ENCODE measurements at places on chromosomes 12 and 14.

- DNase-seq = no peak
Observed at GRCh38 chr12:93139028-93139665, 210.1 kb upstream of the EEA1 start.

DNA sequence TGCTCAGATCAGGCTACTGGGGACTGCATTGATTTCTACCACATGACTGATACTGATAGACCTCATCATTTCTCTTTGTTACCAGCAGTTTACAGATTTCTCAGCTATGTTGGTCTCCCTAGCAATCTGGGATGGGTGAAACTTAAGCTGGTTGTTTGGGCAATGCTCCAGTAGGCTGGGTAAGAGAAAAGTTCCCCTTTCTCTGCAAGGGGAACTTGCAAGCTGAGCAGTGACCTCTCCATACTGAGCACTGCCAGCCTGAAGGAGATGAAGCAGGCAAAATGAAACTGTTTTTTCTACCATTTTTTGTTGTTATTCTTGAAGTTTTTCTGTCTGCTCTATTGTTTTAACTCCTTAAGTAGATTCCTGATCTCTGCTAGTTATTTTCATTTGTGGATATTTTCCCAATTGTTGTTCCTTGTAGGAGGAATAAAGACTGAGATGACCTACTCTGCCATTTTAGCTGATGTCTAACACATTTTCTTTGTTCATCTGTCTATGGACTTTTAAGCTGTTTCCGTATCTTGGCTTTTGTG, 1.3 kb upstream of the OR4M1 start:
- DNase-seq = no peak

DNA sequence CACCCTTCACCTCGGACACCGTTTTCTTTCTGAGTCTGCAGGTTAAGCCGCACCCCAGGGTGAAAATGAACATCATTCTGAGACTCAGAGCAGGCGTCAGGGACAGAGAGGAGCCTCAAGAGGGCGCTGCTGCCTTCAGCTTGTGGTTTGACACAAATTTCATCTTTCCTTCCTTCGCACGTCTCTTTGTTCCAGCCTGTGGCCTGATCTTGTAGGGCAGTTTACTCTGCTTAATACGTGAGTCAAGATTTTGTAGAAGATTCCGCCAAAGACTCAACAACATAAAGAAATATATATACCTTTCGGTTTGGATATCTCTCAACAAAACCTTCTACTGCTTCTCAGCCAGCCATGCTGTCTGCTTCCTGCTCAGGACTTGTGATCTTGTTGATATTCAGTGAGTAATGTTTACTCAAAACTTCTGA, 329.3 kb upstream of the OR4E1 start:
- no peak for DNase-seq

- DNase-seq = no peak
Observed at GRCh38 chr12:62784576-62784975, 150.4 kb downstream of the PPM1H start.

DNA sequence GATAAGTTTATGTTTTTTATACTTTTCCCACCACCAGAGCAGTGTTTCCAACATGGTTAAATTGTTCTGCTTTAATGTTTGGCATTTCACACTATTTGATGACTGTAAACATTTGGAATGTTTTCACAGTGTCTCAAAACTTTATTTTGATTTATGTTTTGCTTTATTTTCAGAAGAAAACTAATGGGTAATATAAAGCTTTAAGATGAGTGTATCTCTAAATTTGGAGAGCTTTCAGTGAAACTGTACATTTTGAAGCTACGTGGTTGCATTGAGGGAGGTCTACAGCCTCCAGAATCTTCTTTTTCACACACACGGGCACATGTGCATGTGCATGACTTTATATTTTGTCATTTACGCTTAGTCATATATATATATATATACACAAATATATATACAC, 10.7 kb downstream of the BICD1 start:
- no peak for DNase-seq

GRCh38 chr12:68572661-68573060, 38.0 kb upstream of the RAP1B start:
- no peak for DNase-seq

DNA sequence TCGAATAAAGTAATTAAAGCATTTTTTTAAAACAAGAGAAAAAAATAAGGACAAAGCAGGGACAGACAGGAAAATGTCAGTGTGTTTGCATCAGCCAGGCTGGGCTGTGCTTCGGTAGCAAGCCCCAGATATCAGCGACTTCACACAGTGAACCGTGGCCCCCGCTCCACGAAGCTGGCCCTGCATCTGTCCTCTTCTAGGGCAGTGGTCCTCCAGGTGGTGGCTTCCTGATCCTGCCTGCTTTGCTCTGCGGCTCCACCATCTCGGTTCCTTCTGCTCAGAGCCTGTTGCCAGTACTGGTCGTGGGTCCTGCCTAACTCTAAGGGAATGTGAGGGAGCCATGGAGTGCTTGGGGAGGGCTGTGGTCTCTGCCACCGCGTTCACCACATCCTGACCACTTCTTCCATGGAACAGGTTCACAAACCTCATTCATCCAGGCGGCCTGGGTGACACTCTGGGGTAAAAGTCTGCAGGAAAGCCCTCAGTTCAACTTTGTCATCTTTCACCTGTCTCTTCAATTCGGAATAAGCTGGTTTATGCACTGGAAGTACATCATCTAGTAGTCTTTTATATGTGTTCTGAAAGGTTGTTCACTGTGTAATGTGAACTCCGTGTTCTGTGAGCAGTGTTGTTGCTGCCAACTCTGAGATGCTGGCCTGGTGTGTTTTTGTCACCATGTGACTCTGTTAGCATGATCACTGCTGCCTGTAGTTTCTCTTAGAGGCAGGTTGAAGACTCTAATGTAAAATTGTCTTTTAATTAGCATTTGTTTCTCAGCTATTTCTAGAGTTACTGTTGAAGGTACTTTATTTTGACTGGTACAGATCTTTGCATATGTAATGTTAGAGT, 47.9 kb downstream of the ANKRD9 start:
- DNase-seq = no peak

- no peak for DNase-seq
Observed at GRCh38 chr12:5632453-5632852, 200.5 kb downstream of the NTF3 start.

DNA sequence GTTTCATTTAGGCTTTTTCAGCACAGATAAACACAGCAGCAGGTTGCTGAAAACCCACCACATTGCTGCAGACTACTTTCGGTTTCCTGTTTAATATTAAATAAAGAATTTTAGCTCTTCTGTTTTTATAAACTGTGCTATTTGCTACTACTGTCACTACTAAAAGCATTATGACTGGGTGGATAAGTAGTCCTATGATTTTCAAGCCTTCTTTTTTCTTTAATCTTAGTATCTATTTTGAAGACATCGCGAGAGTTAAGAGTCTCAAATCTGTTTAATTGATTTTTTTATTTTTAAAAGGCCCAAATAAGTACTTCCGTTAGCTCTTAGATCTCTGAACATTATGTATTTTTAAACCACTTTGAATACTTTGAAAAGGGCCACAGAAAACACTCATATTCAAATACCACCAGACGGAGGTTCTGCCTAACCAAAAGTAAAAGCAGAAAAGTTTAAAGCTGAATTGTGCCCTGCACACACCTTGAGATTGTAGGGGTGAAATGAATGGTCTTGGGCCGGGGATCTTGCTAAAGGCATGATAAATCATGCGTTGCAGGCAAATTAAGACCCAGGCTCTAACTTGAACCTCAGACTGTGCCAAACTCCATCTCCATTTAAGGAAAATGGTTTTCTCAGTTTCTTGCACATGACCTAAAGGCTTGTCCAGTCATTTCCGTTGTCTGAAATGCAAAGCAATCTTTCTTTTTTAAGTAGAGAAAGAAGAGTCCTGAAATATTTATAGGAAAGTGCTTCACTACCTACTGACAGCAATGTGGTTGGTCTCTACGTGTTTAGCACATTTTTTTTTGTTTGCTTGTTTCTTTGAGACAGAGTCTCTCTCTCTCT, 13.6 kb upstream of the FOXN3 start:
- no peak for DNase-seq

GRCh38 chr12:12720672-12721161, 3.5 kb downstream of the CDKN1B start:
- no peak for DNase-seq

DNA sequence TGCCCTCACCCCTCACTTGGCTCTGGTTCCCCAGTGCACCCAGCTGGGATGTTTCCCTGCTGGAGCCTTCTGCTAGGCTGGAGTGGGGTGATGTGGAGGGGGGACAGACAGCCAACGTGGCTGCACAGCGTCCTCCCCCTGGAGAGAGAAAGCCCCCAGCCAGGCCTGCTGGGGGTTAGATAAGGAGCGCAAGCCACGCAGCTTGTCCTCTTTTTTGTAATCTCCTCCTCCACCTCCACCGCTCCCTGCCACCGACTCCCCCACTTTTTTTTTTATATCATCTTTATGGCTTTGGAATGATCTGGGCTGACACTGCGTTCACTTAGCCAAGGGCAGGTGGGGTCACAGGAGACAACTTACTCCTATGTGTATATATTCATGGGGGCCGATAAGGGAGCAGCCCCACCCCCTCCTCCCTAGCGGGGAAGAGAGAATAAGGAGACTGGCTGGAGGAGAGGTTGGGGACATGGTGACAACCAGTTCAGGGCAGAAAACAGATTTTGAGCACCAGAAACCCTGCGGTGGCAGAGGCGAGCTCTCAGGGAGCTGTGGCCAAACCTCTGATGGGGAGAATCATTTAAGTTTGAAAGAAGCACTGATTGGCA, 169.9 kb upstream of the LHX5 start:
- DNase-seq = no peak

GRCh38 chr14:90397425-90398314, 841 bp downstream of the CALM1 start:
- no peak for DNase-seq

DNA sequence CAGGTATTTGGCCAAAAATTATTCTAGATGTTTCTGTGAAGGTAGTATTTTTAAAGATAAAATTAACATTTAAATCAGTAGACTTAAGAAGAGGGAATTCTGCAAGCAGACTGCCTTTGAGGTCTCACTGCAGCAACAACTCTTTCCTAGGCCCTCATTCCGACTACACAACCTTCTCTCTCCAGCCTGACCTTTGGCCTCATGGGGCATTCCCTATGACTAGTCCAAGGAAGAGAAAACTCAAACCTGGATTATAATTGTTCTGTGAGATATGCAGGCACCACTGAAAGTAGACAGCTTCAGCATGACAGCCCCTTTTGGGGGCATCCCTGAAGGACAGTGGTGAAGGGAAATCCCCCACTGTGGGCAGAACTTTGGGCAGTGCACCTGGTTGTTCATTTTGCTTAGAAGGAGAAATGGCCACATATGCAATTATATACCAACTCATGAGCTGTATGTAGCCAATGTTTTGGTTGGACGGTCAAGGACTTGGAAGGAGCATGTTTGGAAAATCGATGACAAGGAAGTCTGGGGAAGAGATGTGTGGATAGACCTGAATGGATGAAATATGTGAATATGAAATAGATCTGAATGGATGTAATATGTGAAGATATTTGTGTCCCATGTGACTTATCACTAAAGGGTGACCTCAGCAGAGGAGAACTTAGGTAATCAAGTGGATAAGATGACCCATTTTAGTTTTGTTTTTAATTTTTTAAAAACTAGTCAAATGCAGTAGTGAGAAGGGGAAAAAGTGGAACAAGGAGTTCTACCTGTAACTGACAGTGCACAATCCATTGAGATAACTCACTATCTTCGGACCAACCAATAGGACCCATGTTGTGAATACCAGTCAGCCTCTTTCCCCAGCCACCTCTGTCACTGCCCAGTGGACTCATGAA, 233.3 kb upstream of the FOXN3 start:
- no peak for DNase-seq

DNA sequence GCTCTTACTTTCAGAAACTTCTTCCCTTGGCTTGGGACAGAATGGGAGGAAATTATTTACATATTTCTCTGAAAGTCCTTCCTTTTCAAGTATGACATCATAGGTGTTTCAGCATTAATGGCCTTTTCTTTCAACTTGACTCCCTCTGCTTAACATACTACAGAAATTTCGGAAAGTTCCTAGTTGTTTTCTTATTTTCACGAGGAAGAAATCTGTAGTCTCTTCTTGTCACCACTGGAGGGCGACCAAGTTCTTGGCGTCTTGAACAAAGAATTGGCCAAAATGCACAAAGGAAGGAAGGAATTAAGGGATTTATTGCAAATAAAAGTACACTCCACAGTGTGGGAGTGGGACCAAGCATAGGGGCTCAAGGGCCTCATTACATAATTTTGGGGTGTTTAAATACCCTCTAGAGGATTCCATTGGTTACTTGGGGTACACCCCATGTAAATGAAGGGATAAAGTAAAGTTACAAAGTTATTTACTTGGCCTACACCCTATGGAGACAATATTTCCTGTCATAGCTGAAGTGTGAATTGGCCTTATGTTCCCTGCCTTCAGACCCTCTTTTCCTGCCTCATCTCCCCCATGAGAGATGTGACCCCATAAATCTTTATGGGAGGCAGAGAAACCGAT, 70.4 kb downstream of the RPL10L start:
- DNase-seq = no peak

- no peak for DNase-seq
Observed at GRCh38 chr12:48413388-48413787, 59.0 kb upstream of the ANP32D start.

DNA sequence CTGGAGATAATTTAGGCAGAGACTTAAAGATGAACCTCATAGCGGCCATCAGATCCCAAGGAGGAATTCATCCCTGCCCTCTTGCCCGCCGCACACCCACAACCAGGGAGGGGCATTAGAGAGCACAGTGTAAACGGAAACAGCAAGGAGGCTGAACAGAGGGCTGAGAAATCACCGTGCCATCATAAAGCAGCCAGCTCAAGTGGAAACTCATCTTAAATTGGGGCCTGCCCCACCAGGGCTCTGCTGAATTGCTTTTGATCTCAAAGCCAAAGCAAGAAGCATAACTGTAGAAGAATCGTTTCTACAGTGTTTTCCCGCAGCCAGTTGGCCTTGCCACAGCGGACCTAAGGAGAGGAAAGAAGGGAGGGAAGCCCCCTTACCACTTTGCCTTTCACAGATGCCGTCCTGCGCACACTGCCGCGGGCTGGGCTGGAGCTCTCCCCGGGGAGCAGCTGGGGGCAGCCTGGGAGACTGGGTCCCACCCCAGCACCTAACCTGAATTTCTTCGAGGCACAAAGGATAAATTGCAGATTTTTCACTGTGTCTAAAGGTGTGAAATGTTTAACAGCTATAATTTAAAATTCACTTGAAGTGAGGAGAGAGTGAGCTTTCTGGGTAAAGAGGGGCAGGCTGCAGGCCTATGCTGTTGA, 51.8 kb upstream of the MMP17 start:
- no peak for DNase-seq

DNA sequence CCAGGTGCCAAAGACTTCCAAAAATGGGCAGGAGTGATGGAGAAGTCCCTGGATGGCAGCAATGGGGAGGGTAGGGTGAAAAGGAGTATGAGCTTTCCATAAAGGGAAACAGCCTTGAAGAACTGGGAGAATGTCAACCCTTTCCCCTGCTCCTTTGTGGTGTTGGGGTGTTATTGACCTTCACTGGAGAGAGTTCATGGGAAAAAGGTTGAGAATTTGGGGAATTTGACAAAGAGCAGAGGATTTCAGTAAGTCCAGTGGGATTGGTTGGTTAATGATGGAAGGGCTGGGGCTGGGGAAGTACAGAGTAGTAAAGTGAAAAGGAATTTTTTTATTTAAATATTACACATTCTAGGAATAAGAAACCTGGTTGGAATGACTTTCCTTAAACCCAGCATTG, 116.6 kb downstream of the ERC1 start:
- DNase-seq = no peak
